Brain pericyte (primary cell): ENCODE measurements at places on chromosomes 5 and 9.

DNA sequence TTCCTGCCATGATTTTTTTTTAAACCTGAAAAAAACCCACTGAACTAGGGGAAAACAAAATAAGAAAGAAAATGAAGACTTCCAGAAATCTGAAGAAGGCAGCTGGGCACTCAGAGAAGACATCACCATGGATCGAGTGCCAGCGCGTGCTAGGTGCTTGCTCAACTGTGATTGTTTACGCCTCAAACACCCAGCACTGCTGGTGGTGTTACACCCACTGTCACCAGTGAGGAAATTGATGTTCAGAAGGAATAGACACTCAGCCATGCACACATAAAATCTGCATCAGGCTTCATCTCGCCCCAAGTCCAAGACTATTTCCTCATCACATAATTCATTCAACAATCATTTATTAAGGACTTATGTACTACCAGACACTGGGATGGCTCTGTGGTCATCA lies 82.1 kb downstream of the HRH2 start:
- no peak for DNase-seq

DNA sequence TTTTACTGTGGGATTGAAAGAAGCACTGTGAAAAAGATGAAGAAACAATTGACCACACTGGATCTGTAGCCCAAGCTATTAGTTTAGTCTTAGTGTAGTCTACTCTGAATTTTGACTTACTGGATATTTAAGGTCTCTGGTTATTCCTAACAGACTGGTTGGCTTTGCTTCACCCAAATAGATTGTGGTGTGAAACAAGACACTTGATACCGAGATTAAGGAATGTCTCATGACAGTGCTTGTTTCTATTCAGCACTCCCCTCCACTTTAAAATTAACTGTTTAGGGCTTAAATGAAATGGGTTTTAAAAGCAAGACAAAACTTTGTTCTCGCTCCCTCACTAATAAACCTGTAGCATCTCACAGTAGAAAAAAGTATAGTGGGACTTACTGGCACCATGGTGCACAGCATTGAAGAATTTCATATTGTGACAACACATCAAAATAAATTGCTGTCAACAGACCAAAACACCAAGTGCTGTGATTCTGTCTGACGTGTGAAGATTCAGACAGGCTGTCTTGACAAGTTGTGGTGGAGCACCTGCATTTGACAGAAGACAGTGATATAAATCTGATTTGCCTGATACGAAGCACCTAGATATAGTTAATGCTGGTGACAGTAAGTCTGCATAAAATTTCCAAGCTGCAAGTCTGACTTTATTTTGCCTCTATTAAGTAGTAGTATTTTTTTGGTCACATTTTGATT lies 73.1 kb downstream of the PBX3 start:
- DNase-seq, result no peak

GRCh38 chr5:122924203-122924602 lies 78.8 kb downstream of the SNX24 start:
- no peak for DNase-seq

GRCh38 chr9:83307066-83307724 lies 231.0 kb downstream of the FRMD3 start:
- no peak for DNase-seq

DNA sequence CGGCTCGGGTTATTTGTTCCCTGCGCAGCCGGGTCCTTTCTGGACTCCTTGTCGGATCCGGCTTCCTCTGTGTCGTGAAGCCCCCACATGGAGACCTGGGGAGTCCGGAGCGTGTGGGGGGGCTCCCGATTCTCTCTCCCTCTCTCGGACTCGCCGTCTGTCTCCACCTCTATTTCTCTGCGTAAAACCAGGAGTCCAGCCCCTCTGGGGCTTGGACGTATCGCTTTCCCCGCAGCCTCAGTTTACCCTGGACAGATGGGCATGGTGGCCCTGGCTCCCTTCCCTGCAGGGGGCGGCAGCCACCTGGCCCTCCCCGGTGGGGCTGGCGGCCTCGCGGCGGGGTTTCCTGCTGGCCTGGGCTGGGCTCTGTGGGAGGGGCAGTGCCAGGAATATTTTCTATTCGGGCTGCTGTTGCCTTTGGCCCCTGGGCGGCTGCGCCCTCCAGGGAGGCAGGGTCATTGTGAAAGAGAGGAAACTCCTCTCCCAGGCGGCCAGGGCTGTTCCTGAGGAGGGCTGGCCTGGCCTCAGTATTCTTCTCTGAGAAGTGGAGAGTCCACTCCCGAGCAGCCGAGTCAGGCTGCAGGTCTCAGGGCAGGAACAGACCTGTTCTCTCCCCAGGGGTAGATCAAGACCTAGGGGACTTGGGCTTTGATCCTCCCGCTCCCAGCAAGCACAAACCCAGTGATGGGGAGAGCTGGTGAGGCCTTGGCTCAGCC lies 665 bp downstream of the ASS1 start:
- DNase-seq, result no peak

DNA sequence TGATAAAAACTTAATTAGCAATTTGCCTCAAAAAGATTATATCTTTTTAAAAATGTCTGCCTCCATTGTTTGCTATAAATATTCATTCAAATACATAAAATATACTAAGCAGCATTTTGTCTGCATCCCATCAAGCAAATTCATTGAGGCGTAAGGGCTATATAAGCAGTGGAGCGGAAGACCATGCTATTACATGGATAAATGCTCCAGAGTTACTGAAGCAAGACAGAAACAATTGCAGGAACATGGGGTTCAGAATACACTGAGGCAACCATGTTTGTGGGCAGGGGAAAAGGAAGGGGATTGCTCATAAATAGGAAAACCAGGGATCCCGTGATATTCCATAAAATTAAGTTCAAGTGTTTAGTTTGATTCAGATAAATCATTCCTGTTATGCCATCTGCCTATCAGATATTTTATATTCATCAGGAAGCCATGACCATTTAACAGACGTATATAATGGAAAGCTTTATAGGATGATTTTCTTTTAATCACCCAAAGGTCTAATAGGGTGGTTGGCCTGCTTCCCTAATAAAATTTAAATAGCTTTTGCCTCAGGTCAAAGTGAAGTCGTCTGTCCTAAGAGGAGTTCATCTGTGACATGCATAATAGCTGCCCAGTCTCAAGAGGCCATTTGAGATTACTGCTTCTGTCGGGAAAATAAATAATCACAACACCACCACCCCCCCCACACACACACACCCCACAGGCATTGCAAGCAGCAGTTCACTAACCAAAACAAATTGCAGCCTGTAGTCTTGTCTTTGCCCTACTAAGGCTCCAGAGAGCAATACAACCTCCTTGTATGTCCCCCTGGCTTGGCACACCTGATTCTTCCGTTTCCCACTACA lies 105.2 kb downstream of the RASEF start:
- DNase-seq, result no peak

DNA sequence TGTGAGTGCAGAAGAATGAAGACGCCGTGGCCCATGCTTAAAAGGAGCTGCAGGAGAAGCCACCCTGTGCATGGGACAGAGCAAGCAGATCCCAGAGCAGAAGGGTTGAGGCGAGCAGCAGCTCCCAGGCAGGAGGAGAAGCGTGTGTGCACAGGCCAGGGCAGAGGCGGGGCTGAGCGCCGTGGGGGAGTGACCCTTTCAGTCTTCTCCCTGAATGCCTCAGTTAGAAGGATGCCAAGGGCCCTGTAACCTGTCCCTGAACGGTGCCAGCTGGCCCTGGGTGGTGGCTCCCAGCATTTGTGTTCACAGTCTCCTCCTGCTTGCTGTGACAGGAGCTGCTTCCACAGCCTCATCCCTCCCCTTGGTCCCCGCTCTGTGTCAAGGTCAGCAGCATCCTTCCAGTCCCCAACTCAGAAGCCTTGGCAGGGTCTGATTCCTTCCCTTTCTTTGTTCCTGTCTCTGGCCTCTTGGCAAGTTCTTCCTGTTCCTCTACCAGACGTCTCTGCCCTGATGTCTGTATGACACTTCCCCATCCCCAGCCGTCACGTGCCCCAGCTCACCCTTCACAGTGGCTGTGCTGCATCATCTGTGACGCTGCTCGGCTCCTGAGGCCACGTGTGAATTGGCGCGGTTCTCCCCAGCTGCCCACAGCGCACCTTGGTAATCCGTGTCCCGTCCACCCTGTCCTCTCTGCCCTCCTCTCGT lies 5.2 kb downstream of the EXOC3 start:
- no peak for DNase-seq

DNA sequence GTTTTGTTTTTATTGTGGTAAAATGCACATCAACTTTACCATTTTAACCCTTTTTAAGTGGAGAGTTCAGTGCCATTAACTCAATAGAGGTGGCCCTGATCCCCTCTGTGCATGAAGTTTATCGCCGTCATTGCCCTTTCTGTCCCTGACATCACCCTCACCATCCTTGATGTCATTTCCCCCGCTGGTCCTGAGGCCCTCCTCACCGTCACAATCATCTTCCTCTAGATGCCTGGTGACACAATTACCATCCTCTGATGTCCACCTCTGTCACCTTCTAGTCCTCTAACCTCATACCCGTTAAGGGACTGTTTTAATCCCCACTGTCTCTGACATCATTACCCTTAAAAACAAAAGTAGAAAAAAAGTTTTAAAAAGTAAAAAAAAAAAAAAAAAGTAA lies 112.5 kb upstream of the TBC1D2 start:
- DNase-seq, result no peak

GRCh38 chr5:96043446-96043845 lies 81.8 kb upstream of the ELL2 start:
- no peak for DNase-seq

DNA sequence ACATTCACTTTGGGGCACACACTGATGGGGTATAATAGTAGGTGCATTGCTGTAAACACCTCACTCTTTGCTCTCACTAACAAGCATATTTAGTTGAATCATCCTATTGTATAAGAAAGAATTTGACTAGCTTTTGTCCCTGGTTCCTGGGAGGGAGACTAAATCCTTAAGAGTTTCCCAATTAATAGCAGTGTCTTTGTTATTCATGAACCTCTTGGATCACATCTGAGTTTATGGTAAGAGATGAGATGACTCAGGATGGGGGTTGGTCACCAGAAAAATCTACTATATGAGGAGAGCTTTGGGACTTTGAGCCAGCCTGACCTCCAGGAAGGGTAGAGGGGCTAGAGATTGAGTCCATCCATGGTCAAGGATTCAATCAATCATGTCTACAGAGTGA lies 56.8 kb downstream of the PUM3 start:
- no peak for DNase-seq

GRCh38 chr5:11013793-11014192 lies 252.8 kb upstream of the DAP start:
- no peak for DNase-seq

DNA sequence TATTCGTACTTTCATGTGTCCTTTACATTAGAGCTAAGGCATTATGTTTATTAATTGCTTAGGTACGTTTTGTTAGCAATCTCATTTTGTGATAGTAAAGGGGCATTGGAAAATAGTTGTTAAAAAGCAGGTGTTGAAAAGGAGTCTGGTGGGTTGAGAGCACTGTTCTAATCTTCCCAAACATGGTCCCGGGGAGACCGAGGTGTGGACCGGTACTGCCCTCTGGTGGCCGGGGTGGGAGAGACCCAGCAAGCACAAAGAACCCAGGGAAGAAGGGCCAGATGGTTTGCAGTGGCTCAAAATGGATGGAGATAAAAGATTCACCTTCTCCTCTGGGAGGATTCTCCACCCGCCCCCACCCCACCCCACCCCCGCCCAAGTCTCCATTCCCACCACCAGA lies 26.1 kb downstream of the IDNK start:
- DNase-seq, result no peak

GRCh38 chr5:168978500-168978899 lies 322.4 kb downstream of the SLIT3 start:
- DNase-seq, result no peak

DNA sequence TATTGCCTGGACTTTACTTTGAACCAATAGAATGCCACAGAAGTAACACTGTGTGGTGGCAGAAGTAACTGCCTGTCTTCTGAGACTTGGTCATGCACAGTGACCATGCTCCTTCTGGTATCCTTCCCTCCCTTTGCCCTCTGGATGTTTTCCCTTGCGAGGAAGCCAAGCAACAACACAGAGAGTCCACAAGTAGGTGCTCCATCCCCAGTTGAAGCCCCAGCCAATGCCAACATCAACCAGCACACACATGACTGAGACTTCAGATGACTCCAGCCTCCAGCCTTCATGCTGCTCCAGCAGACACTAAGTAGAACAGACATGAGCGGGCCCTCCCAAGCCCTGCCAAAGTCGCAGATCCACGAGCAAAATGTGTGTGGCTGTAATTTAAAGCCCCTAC lies 129.6 kb downstream of the EPB41L4A start:
- DNase-seq, result no peak

GRCh38 chr9:111450124-111450523 lies 34.1 kb downstream of the ECPAS start:
- no peak for DNase-seq

- DNase-seq, result no peak
Observed at GRCh38 chr5:119315516-119315949, 40.3 kb upstream of the TNFAIP8 start.

- DNase-seq, result no peak
Observed at GRCh38 chr5:57850109-57850508, 367.5 kb upstream of the ACTBL2 start.
